ENCODE measurements at places on chromosomes 4 and X. TPM values are rescaled to one million over a fixed set of nuclear protein-coding genes. Genes with fewer than 3 reads are reported as not detected.
A peak's percentile ranks its signal among the peaks of the same experiment; 100 is the strongest.

The LRIT3 gene
- total RNA-seq, result not detected

The FGFBP2 gene
- total RNA-seq, result 2.2 TPM

The PIM2 gene
- total RNA-seq, result 11.2 TPM

The PCDH19 gene
- total RNA-seq, result 0.41 TPM

The CXCL8 gene
- total RNA-seq, result not detected

The PDLIM3 gene
- 209 TPM for total RNA-seq

The RNF175 gene
- not detected for total RNA-seq

The GPR173 gene
- total RNA-seq, result 0.27 TPM

The RS1 gene
- not detected for total RNA-seq

The IQCM gene
- 4.0 TPM for total RNA-seq

The GLRA2 gene
- total RNA-seq, result 1.8 TPM

The PF4V1 gene
- total RNA-seq, result not detected

The GAGE2A gene
- total RNA-seq, result not detected

The AFAP1 gene
- total RNA-seq, result 25.1 TPM

The UGT2B10 gene
- not detected for total RNA-seq

The CMC4 gene
- 11.7 TPM for total RNA-seq

The GAGE13 gene
- total RNA-seq, result not detected

DNA sequence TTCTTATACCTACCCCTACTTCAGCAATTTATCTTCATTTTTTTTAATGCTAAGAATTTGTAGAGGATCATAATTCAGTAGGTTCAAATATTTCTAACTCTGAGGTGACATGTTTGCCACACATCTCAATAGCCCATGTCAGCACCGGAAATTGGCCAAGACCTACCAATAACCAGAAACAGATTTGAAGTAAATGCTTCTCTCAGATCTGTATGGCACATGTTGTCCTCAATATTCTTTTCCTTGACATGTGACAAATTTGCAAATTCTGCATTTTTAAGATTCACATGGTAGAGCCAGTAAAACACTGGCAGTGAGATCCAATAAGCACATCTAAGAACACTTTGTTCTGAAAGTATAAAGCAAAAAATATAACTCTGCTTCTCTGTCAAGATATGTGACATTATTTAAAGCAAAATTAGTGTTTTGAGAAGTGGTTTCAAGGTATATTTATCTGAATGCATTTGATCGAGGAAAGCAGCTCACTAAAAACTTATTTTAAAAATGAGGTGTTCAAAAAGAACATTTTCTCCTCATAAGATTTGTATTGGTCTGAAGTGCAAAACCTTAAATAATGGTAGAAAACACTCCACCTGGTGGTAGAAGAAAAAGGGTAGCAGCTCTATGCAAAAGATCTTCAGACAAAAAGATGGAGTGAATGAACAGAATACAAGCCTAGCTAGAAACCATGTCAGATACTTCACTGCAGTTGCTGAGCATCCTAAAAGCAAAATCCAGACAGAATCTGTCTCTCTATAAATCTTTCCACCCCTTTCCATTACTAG, 513.8 kb upstream of the FAM241A start:
- DNase-seq, result no peak

DNA sequence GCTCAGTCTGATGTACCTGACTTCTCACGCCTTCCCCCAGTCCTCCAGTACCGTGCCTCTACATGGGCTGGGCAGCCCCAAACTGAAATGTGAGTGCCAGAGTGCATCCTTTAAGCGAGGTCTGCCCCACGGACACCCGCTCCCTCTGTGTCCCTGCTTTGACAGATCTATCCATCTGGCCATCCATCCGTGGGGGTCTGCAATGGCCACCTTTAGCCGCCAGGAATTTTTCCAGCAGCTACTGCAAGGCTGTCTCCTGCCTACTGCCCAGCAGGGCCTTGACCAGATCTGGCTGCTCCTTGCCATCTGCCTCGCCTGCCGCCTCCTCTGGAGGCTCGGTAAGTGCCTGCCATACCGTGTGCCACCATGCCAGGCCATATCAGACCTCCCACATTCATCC, 827 bp downstream of the PORCN start:
- no peak for DNase-seq

DNA sequence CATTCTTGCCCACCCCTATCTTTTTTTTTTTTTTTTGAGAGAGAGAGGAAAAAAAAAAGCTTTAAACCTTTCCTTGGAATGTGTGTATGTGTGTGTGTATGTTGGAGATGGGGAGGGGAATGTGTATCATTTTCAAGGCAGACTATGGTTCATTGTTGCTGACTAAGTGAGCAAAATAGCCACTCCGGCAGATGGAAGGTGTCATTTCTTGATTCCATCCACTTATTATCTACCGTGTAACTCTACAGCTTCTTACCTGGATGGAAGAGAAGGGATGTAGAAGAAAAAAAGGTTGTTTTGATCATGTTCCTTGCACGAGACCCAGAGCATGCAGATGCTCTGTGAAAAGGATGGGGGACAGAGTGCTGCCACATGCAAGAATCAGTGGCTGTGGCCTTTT, 5.9 kb upstream of the GK2 start:
- no peak for DNase-seq

GRCh38 chr4:150265806-150266205, 187.6 kb downstream of the DCLK2 start:
- no peak for DNase-seq

DNA sequence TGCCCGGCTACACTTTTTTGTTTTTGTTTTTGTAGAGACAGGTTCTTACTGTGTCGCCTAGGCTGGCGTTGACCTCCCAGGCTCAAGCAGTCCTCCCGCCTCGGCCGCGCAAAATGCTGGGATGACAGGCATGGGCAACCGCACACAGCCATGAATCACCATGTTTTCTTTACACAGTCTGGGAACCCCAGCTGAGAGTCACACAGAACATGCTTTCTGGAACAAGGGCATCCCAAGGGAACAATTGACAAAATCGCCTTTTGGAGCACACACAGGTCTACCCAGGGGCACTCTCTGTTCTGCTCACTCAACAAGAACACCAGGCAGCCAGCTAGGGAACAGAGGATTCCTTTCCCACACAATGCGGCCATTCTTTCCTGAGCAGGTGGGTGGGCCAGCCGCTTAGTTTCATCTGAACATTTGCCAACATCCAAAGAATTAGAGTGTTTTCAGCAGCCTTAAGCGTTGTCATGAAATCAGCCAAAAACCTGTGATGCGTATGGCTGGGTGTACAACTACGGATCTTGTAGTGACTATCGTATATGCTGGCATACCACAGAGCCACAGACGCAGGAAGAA, 15.7 kb downstream of the PRKX start:
- DNase-seq, result no peak

DNA sequence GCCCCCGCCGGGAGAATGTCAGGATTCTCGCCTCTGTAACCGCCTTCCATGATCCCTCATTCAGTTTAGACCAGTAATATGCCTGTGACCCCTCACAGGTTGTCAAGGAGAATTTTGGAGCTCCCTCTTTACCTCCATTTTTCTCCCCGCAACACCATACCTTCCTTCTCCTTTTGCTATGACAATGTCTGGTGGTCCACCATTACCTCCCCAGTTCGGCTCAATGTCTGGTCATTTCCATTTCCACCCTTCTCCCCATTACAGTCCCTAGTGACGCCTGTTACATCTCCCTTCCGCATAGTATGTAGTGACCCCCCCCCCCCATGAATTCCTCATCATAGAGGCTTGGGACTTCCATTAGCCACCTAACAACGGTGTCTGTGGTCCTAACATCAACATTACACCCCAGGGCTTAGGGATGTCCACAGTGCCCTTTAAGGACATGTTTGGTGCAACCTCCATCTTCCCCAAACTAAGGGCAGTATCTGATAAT, 700 bp downstream of the ARAF start:
- DNase-seq, result no peak

DNA sequence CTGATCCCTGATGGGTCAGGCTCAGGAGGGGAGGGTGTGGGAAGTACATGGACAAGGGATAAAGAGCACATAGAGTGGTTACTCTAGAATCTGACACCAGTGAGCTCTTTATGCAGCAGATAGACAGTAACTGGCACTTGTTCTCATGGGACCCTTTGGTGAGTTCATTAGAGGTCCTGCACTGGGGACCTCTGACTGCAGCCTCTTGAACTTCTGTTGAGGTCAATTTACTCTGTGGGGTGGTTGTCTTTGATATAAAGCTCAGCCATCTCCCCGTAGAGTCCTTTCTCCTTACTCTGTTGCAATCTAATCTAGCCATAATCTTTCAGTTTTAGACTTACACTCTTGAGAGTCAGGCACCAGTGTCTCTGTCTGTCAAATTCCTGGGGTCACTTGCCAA, 222.4 kb downstream of the GPAT3 start:
- DNase-seq, result no peak

- no peak for DNase-seq
Observed at GRCh38 chr4:45079616-45080015, 353.3 kb upstream of the GNPDA2 start.

GRCh38 chrX:154334496-154334895, 38.9 kb downstream of the TKTL1 start:
- DNase-seq, result no peak

DNA sequence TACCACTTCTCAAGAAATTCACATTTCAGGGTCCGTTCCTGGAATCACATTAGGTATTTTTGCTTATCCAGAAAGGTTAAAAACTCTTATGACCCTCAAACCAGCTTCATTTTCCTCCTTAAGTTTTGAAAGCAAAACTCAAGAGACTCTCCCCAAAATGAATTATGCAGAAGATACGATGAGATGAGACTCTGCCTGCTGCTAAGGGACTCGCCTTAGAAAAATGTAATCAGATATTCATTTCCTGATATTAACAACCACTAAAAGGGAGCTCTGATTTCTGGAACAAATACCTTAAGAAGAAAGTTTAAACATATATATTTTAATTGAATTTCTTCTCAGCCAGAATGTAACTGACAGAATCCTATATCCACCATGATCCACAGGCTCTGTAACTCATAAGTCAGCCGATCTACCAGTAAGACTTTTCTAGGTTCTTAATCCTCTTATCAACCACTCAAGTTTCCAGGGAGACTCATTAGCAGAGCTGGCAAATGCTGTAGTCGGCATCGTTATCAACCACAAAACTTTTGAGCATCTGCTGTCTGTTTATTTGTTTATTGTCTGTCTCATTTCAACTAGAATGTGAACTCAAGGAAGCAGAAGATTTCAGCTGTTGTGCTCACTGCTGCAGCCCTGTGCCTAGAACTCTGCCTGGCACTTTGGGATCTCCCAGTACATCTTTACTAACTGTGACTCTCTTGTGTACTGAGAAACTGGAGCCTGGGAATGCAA, 112.5 kb downstream of the LDB2 start:
- no peak for DNase-seq

GRCh38 chr4:27055221-27055760, 194.7 kb downstream of the STIM2 start:
- no peak for DNase-seq

- DNase-seq, result no peak
Observed at GRCh38 chr4:184790826-184791225, 34.9 kb downstream of the ACSL1 start.

DNA sequence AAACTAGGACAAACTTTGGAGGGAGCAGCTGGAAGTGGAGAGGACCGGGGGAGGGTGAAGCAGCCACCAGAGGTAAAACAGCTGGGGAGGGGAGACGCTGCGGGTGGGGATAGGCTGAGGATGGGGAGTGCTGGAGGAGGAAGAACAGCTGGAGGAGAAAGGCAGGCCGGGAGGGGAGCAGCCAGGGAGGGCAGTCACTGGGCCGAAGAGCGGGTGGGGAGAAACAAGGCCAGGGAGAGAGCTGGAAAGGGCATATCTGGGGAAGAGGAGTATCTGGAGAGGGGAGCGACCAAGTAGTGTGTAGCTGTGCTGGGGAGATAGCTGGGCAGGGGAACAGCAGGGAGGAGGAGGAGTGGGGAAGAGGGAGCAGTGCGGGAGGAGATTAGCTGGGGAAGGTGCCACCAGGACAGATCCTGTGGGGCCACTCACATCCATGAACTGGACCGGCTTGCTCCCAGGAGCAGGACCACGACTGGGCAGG, 2.7 kb downstream of the SLC38A5 start:
- DNase-seq, result no peak

DNA sequence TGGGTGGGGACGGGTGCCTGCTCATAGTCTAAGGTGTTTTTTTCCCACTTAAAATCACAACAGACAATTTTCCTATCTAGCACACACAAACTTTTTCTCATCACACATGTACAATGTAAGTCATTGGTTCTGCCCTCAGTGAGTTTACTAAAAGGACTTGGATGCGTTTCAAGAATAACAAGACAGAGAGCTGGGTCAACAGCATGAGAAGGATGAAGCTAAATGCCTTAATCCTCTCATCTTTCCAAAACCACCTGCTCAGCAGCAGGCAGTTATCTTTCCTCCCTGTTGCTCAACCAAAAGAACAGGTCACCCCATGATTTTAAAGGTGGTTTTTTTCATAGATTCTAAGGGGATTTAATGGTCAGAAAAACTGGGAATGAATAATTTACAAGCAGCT, 40.1 kb downstream of the OFD1 start:
- no peak for DNase-seq

DNA sequence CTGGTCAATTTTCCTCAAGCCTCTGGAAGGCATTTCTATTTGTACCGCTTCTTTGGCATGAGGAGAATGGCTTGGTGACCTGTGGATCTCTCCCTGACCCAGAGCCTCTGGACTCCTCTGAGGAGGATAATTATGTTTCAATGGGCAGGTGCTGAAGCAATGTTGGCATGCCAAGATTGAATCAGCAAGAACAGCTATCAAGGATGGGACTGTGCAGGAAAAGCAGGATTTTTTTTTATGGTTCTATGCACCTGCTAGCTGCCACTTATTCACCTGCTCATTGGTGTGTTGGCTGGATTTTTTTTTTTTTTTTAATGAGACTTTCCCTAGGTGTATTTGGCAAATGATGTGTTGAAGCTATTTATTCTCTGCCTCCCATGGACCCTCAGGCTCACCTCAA, 821.2 kb downstream of the RPA4 start:
- DNase-seq, result no peak

GRCh38 chr4:28211676-28212470, 1351.2 kb downstream of the STIM2 start:
- DNase-seq, result no peak

GRCh38 chr4:8547108-8547911, 32.9 kb upstream of the GPR78 start:
- no peak for DNase-seq

GRCh38 chr4:153294631-153295030, 49.9 kb upstream of the MND1 start:
- no peak for DNase-seq

- peak; percentile 41 for DNase-seq
Observed at GRCh38 chr4:970046-970745, 3.2 kb downstream of the DGKQ start.

- DNase-seq, result no peak
Observed at GRCh38 chrX:129634541-129634940, 20.2 kb downstream of the APLN start.

DNA sequence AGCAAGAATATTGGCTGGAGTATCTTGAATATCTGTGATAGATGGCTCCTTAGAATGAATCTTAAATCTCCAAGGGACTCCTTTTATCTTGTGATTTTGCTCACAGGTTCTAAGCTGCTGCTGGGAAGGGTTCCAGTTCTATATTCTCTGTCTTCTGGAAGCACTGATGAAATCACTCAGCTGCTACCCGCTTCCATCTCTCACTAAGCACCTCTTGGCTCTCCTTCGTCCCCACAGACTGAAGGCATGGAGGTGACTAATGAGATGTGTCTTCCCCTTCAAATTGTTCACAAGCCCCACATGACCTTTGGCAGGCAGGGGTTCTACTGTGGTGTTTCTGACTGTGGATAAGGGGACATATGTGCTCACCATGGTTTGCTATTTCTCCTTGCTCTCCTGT, 75.9 kb downstream of the C4orf51 start:
- DNase-seq, result no peak
